Pericardium fibroblast (primary cell): ENCODE measurements at places on chromosomes 6 and 20. TPM values are rescaled to one million over a fixed set of nuclear protein-coding genes. Genes with fewer than 3 reads are reported as not detected.

Gene NHSL1
- 16.5 and 19.7 TPM in 2 replicates for total RNA-seq

Gene RIMS1
- not detected in 2 replicates for total RNA-seq

Gene TMC2
- not detected in 2 replicates for total RNA-seq

Gene GPX5
- not detected in 2 replicates for total RNA-seq

Gene SSTR4
- total RNA-seq = not detected in 2 replicates

Gene CENPW
- 0.82 and 1.6 TPM in 2 replicates for total RNA-seq

Gene NR2E1
- total RNA-seq = not detected in 2 replicates

Gene SLC32A1
- not detected in 2 replicates for total RNA-seq

Gene BMP6
- total RNA-seq = 2.3 and 17.0 TPM in 2 replicates

Gene XKR7
- total RNA-seq = not detected in 2 replicates

Gene CST7
- total RNA-seq = not detected in 2 replicates

Gene IPCEF1
- 0.58 TPM in 1 of 2 replicates, not detected in the other for total RNA-seq

Gene COX7A2
- 254 and 257 TPM in 2 replicates for total RNA-seq

Gene FRK
- 0.26 and 1.2 TPM in 2 replicates for total RNA-seq

Gene FARS2
- 7.0 and 8.0 TPM in 2 replicates for total RNA-seq

Gene FRMD1
- not detected in 2 replicates for total RNA-seq

Gene RIPPLY2
- not detected in 2 replicates for total RNA-seq

Gene SLC4A11
- total RNA-seq = 1.4 TPM in 2 replicates

Gene UBE2C
- total RNA-seq = 6.1 and 7.2 TPM in 2 replicates

Gene PLA2G7
- total RNA-seq = 0.12 TPM in 1 of 2 replicates, not detected in the other

Gene SLC12A5
- total RNA-seq = 0.51 TPM in 1 of 2 replicates, not detected in the other

Gene LTA
- not detected in 2 replicates for total RNA-seq

Gene AURKA
- total RNA-seq = 3.2 and 3.8 TPM in 2 replicates

Gene SEMG1
- total RNA-seq = not detected in 2 replicates

Gene MDFI
- total RNA-seq = 15.1 and 30.8 TPM in 2 replicates

Gene KIF16B
- 2.9 and 11.0 TPM in 2 replicates for total RNA-seq

Gene BPIFA1
- not detected in 2 replicates for total RNA-seq

Gene EIF6
- total RNA-seq = 83.6 and 107 TPM in 2 replicates

Gene SPDEF
- total RNA-seq = not detected in 2 replicates

Gene ARFGEF3
- total RNA-seq = 0.09 and 0.12 TPM in 2 replicates

Gene SALL4
- total RNA-seq = 0.09 TPM in 1 of 2 replicates, not detected in the other

Gene TRDN
- not detected in 2 replicates for total RNA-seq

Gene AIF1
- 1.4 TPM in 1 of 2 replicates, not detected in the other for total RNA-seq

Gene ALDH8A1
- total RNA-seq = 0.09 TPM in 1 of 2 replicates, not detected in the other

Gene FOXQ1
- not detected in 2 replicates for total RNA-seq

Gene PAX1
- not detected in 2 replicates for total RNA-seq
